A549 treated with GW870086 at 1 μM for 4 hours (cell line): ENCODE measurements at places on chromosomes 16 and 17. TPM values are rescaled to one million over a fixed set of nuclear protein-coding genes. Genes with fewer than 3 reads are reported as not detected.

ZNF205 gene
- total RNA-seq: 10.8 to 15.4 TPM (median 14.6 TPM) in 5 replicates

EXOC3L1 gene
- 0.09 to 0.30 TPM (median 0.23 TPM) in 3 of 5 replicates, not detected in the others for total RNA-seq

PRAC2 gene
- total RNA-seq: not detected in 5 replicates

HOXB8 gene
- 6.9 to 8.8 TPM (median 8.2 TPM) in 5 replicates for total RNA-seq

ETV4 gene
- 50.0 to 61.0 TPM (median 58.0 TPM) in 5 replicates for total RNA-seq

CPPED1 gene
- total RNA-seq: 22.0 to 24.1 TPM (median 23.5 TPM) in 5 replicates

KRT9 gene
- not detected in 5 replicates for total RNA-seq

PRSS36 gene
- 0.59 to 1.5 TPM (median 1.1 TPM) in 5 replicates for total RNA-seq

HSF5 gene
- not detected in 5 replicates for total RNA-seq

TLCD3A gene
- total RNA-seq: 50.0 to 57.0 TPM (median 54.5 TPM) in 5 replicates

PTX4 gene
- not detected in 5 replicates for total RNA-seq

CIBAR2 gene
- total RNA-seq: not detected in 5 replicates

PSKH1 gene
- total RNA-seq: 12.7 to 18.9 TPM (median 14.8 TPM) in 5 replicates

KRT24 gene
- not detected in 5 replicates for total RNA-seq
